Omental fat pad (tissue), 4 donors: ENCODE measurements at places on chromosomes 7 and 10. TPM values are rescaled to one million over a fixed set of nuclear protein-coding genes. Genes with fewer than 3 reads are reported as not detected.

CYP2E1 gene
- total RNA-seq = 0.37 TPM

IDI2 gene
- total RNA-seq = not detected

DNAH11 gene
- 0.37 TPM for total RNA-seq

OPN4 gene
- total RNA-seq = not detected

TMEM176A gene
- 105 TPM for total RNA-seq

BLNK gene
- total RNA-seq = 0.48 TPM

COBL gene
- 26.9 TPM for total RNA-seq

GPR85 gene
- total RNA-seq = 1.0 TPM

PLAU gene
- total RNA-seq = 7.3 TPM

HOGA1 gene
- total RNA-seq = 6.6 TPM

VPS37D gene
- 1.1 TPM for total RNA-seq

CPA2 gene
- total RNA-seq = 0.88 TPM
